Stimulated activated CD8-positive, alpha-beta memory T cell treated with anti-CD3 and anti-CD28 coated beads, Interleukin-4, amount 100 ng/mL, for 1 hour (primary cell): ENCODE measurements at places on chromosomes 6 and 20.

DNA sequence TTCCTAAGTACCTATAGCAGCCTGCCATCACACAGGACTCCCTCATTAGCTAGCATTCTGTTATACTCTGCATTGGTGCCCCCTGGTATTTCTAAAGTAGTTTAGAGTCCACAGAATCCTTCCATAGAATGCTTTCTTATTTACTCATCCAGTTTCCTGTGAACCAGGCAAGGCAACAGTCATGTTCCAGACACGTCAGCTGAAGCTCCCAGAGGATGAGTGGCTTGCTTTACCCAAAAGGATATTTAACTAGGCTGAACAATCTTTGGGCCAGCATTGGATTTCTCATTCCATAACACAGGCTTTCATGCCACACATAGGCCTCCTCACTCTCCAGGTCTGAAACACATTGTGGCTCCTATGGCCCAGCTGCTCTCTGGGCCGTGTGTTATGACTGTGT is 203.8 kb upstream of the MAP3K7 start:
- DNase-seq = no peak

DNA sequence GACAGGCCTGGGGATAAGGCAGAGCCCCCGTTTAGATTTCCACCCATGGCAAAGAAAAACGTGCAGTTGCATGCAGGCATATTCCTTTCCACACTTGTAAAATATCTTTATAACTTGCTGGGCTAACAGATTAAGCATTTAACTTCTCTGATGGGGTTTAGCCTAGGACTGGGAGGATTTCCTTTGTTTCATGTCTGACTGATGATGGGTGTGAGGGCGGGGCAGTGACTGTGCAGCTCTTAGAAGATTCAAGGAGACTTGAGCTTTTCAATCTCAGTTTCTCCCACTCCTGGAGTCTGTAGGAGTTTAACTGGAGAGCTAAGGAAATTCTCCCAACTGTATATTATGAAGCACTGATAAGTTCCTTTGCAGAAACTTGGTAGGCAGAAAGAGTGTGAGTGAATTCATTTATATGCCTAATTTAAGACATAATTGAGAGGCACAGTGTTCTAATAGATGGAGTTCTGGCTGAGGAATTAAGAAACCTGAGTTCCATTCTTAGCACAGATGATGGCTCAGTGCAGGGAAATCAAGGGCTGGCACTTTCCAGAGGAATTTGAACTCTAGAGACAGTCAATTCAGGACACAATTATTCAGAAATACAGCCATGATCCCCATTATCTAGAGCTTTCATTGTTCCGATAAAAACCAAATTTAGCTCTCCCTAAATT is 214.6 kb upstream of the CNR1 start:
- DNase-seq = no peak

DNA sequence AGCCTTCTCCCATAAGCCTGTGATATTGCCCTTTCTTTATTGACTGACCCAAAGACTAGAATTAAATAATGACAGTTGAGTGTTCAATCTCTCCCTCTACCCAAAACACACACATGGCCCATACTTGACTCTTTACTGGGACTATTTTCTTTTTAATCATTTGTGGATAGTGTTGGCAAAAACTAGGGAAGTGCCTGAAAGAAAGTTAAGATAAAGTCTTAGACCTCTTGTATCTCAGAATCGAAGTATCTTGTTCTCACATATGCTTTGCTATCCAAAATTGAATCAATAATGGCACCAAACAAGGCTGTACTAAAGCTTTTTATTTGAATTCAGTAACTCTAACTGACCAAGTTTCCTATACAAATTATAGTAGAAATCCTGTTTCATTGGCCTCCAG is 19.0 kb downstream of the TMEM244 start:
- no peak for DNase-seq

- DNase-seq = no peak
These were observed 76.4 kb downstream of the DHX35 start for GRCh38 chr20:39038495-39038894.

GRCh38 chr6:73690056-73690455 is 5.9 kb upstream of the CD109 start:
- DNase-seq = no peak

DNA sequence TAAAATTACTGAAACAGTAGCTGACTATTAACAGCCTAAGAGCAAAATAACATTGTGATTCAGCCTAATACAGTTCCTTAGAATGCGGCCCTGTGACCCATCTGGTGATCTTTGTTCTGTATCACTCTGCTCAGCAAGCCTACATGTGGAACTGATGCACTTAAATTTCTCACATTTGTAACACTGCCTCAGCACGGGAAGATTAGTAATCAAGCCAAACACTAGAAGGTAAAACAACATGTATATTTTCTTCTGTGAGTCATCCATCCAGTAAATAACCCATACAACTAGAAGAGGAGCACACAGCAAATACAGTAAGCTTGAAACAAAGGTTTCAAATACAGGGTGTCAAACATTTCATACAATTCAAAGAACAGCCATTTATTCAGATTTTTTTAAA is 189.7 kb upstream of the NOX3 start:
- DNase-seq = no peak

GRCh38 chr6:7390226-7390878 is 744 bp downstream of the RIOK1 start:
- peak; percentile 32 for DNase-seq

DNA sequence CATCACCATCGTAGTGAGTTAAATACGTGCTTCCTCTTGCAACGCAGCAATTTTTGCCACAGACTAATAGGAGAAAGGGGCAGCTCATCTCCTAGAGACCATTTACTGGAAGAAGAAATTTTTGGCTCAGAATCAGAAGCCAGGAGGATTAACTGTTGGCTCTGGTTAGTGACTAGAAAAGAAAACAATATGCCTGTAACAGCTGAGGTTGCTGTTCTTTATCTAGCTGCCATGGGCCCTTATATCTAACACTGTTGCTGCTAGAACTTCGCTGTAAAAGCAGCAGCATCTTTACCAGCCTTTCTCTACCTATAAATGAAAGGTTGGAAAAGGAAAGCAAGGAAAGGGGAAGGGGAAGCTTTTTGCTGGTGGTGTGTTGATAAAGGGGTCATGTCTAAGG is 65.9 kb downstream of the FAM135A start:
- no peak for DNase-seq

DNA sequence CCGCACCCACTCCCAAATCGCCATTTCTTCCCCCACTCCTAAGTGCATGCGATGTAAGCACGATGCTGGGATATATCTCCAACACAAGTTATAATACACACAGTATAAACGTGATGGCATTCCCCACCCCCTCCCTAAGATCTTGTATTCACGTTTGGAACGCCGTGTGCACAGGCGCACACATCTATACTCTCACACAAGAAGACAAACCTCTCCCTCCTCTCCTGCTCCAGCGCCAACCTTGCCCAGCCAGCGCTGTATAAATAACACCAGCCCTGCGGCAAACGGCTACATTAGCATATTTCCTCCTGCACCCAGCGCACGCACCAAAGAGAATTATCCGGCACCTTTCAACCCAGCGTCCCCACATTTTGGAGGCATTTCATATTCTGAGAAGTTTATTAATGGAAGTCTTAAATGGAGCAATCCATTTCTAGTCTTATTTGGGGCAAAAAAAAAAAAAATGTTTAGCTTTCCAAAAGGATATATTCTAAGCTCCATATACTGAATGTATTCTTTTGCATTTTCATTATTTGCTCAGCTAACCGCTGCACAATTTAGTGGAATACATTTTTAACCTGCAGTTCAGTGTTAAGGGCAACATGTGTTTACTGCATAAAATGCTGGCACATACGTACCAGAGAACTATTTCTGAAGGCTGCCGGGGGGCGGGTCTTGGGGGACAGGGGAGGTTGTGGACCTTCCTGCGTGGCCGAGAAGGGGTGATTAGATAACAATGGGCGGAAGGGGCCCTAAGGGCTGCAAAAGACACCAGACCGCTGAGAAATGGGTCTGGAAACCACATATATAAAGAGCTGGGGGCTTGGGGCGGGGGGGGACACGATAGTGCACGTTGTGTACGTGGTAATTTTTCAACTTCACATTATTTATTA is 1.1 kb upstream of the SLC22A23 start:
- DNase-seq = no peak

- no peak for DNase-seq
These were observed 2.7 kb upstream of the SIRPG start for GRCh38 chr20:1660246-1660645.

DNA sequence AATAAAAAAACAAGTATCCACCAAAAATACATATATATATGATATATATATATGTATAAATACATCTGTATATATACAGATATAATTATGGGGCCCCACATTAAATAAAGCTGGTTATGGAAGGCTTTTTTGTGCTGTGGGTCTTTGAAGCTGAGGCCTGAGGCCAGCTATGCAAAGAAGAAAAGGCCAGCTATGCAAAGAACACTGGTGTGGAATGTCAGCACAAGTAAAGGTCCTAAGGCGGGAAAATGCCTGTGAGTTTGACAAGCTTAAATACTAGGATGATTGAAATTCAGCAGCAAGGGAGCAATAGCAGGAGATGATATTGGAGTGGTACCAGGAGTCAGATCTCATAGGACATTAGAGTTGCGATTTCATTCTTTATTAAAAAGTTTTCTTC is 25.2 kb downstream of the ADGRF1 start:
- no peak for DNase-seq

DNA sequence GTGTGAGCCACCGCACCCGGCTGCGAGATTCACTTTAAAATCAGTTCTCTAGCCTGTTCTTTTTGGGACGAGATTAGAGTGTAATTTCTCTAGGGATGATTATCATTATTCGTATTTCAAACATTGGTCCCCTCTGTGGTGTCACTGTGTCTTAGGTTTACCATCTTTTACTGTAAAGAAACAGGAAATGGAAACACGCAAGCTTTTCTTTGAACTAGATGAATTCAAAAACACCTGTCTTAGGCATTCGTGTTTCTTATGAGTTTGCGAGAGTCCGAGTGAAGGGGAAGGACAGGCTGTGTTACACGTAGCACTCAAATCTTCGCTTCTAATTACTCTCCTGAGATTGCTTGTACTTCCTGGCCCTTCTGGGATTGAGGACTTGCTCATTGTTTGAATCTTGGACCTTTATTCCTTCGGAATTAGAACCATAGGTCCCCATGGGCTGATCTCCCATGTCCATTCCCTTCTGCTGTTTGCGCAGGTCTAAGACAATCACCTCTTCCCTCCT is 61.6 kb downstream of the PHACTR2 start:
- no peak for DNase-seq

DNA sequence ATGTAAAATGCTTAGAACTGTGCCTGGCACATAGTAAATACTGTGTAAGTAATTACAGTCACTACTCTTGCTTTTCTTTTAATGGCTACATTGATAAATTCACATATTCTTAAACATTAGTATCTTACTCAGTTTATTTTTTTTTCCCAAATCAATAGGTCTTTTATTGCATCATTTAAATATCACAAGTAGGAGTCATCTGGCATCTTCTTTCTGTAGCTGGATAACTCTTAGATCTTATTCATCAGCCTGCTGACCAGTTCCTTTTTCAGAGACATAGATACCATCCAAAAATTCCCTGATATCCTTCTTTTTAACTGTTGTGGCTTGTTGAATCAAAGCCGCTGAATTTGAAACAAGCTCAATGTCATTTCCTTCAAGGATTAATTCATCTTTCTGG is 20.0 kb upstream of the PHF3 start:
- no peak for DNase-seq

DNA sequence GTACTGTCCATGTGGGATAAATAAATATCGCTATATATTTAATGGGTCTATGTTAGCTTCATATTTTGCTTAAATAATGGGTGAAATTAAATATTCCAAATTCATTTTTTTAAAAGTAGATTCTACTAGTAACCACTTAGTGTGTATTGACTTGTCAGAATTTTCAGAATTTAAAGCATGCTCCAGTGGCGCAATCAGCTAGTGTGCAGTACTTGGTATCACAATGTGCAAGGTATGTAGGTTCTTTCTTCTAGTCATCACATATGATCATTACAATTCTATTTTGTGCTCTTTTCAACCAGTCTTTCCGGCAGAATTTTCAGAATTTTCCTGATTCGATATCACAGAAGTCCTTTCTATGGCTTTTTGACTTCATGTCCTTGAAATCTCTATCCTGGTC is 32.6 kb downstream of the PDE7B start:
- DNase-seq = no peak

DNA sequence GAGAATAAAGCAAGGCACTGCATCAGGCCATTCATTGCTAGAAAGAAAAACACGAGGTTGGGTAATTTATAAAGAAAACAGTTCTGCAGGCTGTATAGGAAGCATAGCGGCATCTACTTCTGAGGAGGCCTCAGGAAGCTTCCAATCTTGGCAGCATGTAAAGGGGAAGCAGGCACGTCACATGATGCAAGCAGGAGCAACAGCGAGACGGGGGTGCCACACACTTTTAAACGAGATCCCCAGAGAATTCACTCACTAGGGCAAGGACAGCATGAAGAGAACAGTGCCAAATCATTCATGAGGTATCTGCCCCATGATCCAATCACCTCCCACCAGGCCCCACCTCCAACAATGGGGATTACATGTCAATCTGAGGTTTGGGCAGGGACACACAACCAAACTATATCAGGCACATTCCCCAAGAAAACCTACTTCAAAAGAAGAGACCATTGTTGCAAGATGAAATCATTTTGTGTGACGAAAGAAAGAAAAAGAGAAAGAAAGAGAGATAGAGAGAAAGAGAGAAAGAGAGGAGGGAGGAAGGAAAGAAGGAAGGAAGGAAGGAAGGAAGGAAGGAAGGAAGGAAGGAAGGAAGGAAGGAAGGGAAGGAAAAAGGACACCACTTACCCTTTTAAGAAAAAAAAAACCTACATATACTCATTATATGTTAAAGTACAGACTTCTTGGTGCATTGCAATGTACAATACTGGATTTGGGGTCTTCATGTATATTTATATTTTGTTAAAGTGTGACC is 95.9 kb upstream of the PLEKHG1 start:
- DNase-seq = no peak

GRCh38 chr6:151652325-151652724 is 155.2 kb upstream of the ESR1 start:
- no peak for DNase-seq

GRCh38 chr6:9208966-9209365 is 773.6 kb upstream of the SLC35B3 start:
- no peak for DNase-seq

GRCh38 chr20:57380081-57380750 is 11.0 kb upstream of the RBM38 start:
- no peak for DNase-seq

GRCh38 chr6:170370416-170370815 is 63.9 kb downstream of the FAM120B start:
- DNase-seq = no peak

DNA sequence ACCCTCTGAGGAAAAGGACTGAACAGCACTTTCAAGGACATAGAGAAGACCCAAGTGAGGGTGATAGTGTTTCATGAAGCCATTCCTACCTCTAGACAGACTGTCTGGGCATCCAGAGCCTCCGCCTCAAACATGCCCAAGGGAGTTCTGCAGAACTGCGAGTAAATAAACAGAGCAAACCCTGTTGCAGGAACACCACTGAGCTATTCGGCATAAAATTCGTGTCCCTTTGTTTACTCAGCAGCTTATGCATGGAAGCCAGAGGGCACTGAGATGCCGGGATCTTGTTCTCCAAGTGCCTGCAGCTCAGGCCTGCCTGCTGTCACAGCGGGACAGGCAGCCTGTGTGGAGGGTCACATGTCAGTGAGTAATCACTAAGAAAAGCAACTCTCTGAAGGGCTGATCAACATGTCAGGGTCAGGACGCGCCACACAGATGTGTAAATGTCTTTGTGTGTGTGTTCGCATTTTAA is 164.9 kb upstream of the HEY2 start:
- no peak for DNase-seq
